A549 treated with Hydrocortisone at 1 μM for 4 hours (cell line): ENCODE measurements at places on chromosomes 12 and 14. TPM values are rescaled to one million over a fixed set of nuclear protein-coding genes. Genes with fewer than 3 reads are reported as not detected.

REP15 gene
- total RNA-seq: 0.18 to 0.63 TPM (median 0.35 TPM) in 5 replicates

OR4N2 gene
- not detected in 5 replicates for total RNA-seq

TSPAN19 gene
- not detected in 5 replicates for total RNA-seq

FAIM2 gene
- total RNA-seq: 0.02 TPM in 1 of 5 replicates, not detected in the others

MYH7 gene
- total RNA-seq: 0.01 TPM in 1 of 5 replicates, not detected in the others

JPH4 gene
- total RNA-seq: 0.06 to 0.10 TPM (median 0.08 TPM) in 5 replicates

KRT71 gene
- total RNA-seq: 0.05 TPM in 1 of 5 replicates, not detected in the others

CDC42BPB gene
- total RNA-seq: 62.2 to 107 TPM (median 84.3 TPM) in 5 replicates

GPR84 gene
- total RNA-seq: 0.08 to 0.11 TPM in 2 of 5 replicates, not detected in the others

IGF1 gene
- total RNA-seq: not detected in 5 replicates

WNT5B gene
- 1.6 to 3.3 TPM (median 3.0 TPM) in 5 replicates for total RNA-seq

ZDHHC22 gene
- total RNA-seq: 0.18 to 0.37 TPM (median 0.23 TPM) in 5 replicates

HCAR2 gene
- total RNA-seq: 0.05 to 0.10 TPM (median 0.08 TPM) in 4 of 5 replicates, not detected in the other

ABHD12B gene
- not detected in 5 replicates for total RNA-seq

KRT74 gene
- total RNA-seq: not detected in 5 replicates

POTEG gene
- not detected in 5 replicates for total RNA-seq

PAWR gene
- total RNA-seq: 37.4 to 61.9 TPM (median 52.7 TPM) in 5 replicates

CCDC91 gene
- total RNA-seq: 16.5 to 25.0 TPM (median 21.8 TPM) in 5 replicates

CLEC14A gene
- total RNA-seq: not detected in 5 replicates

PKP2 gene
- total RNA-seq: 6.5 to 8.1 TPM (median 7.8 TPM) in 5 replicates

LRTM2 gene
- total RNA-seq: 0.07 to 0.15 TPM in 2 of 5 replicates, not detected in the others

RNASE2 gene
- not detected in 5 replicates for total RNA-seq

PDE6H gene
- total RNA-seq: not detected in 5 replicates

GALNT9 gene
- total RNA-seq: 3.3 to 6.5 TPM (median 4.1 TPM) in 5 replicates

TMPRSS12 gene
- total RNA-seq: not detected in 5 replicates

NELL2 gene
- 0.03 to 0.37 TPM (median 0.18 TPM) in 4 of 5 replicates, not detected in the other for total RNA-seq

GZMB gene
- not detected in 5 replicates for total RNA-seq

RTL1 gene
- 0.14 to 0.29 TPM (median 0.28 TPM) in 5 replicates for total RNA-seq

OR4E2 gene
- total RNA-seq: not detected in 5 replicates

EMP1 gene
- total RNA-seq: 196 to 240 TPM (median 232 TPM) in 5 replicates

AQP6 gene
- 0.13 TPM in 1 of 5 replicates, not detected in the others for total RNA-seq

NDUFA12 gene
- 136 to 151 TPM (median 145 TPM) in 5 replicates for total RNA-seq

FGF23 gene
- total RNA-seq: not detected in 5 replicates

ADAM21 gene
- 0.03 TPM in 2 of 5 replicates, not detected in the others for total RNA-seq

WIF1 gene
- total RNA-seq: not detected in 5 replicates

KIF21A gene
- total RNA-seq: 15.6 to 25.3 TPM (median 18.8 TPM) in 5 replicates
